ENCODE measurements at places on chromosomes 3 and 15. TPM values are rescaled to one million over a fixed set of nuclear protein-coding genes. Genes with fewer than 3 reads are reported as not detected.

DNA sequence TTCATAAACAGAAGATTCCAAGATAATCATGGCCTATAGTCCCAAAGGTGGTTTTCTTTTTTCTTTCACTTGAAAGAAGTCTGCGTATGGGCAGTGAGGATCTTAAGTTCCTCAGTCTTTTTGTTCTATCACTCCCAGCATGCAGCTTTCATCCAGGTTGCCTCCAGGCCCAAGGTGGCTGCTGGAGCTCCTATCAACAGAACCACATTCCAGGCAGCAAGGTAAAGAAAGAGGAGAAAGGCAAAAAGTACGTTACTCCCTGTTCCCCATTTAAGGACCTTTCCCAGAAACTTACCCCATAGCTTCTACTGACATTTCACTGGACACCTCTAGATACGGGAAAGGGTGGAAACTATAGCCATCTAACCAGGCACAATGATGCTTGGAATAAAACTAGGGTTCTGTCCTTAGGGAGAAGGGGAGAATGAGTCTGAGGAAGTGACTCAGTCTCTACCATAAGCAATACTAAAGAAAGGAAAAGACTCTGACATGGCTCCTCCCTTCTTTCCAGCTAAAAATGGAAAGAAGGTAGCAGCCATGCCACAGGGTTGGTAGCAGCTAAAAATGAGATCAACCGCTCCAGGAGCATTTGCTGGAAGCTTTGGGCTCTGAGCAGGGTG, 313.9 kb upstream of the NR2E3 start:
- DNase-seq = no peak

Gene LYSMD2
- 4.8 TPM for polyA plus RNA-seq

Gene SERINC4
- not detected for polyA plus RNA-seq

Gene ALAS1
- polyA plus RNA-seq = 53.4 TPM

DNA sequence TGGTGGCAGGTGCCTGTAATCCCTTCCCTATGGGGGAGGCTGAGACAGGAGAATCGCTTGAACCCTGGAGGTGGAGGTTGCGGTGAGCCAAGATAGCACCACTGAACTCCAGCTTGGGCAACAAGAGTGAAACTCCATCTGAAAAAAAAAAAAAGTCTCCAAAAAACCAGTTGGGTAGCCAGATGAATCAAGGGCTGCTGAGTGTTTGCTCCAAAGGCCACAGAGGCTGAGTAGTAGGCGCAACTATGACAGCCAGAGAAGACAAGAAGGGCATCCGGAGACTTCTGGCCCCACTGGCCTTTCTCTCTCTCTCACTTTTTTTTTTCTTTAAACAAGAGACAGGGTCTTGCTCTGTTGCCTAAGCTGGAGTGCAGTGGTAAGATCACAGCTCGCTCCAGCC, 131.8 kb downstream of the SMAD6 start:
- DNase-seq = no peak

- DNase-seq = no peak
These were observed 220.1 kb downstream of the P3H2 start for GRCh38 chr3:189900578-189900977.

DNA sequence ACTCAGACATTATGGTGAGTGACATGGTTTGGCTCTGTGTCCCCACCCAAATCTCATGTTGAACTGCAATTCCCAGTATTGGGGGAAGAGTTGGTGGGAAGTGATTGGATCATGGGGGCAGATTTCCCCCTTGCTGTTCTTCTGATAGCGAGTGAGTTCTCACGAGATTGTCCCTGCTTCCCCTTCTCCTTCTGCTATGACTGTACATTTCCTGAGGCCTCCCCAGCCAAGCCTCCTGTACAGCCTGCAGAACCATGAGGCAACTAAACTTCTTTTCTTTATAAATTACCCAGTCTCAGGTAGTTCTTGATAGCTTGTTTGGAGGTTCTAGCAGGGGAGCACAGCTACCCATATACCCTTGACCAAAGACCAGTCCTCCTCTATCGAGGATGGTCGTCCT, 45.9 kb downstream of the ADAM10 start:
- no peak for DNase-seq

GRCh38 chr3:70111411-70111810, 111.9 kb downstream of the SAMMSON start:
- no peak for DNase-seq

- no peak for DNase-seq
These were observed 13.1 kb downstream of the FLNB start for GRCh38 chr3:58021072-58021959.

GRCh38 chr15:82845686-82846085, 36.3 kb downstream of the WHAMM start:
- DNase-seq = no peak

- no peak for DNase-seq
These were observed 53.5 kb downstream of the TFDP2 start for GRCh38 chr3:142095841-142096240.

- DNase-seq = no peak
These were observed 21.4 kb downstream of the TPRA1 start for GRCh38 chr3:127569160-127569559.

- DNase-seq = no peak
These were observed 12.9 kb downstream of the REC114 start for GRCh38 chr15:73455876-73456275.

- no peak for DNase-seq
These were observed 567.3 kb downstream of the PDCD6IP start for GRCh38 chr3:34365771-34366170.

DNA sequence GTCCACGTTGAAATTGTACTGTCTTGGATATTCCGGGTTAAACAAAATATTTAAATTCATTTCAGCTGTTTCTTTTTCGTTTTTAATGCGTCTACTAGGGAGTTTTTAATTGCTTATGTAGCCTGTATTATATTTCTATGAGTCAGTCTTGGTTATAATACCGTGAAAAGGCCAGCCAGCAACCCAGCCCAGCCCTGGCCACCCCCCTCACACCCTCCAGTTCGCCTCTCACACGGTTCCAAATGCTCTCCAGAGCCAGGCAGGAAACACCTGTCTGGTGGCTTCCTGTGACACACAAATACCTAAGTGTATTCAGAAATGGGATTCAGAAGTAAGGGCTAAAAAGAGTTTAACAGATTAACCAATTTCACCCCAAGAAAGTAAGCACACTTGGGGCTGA, 4.4 kb downstream of the SH3BP5 start:
- no peak for DNase-seq

GRCh38 chr3:50572158-50572557, 2.8 kb downstream of the HEMK1 start:
- DNase-seq = peak; percentile 41

DNA sequence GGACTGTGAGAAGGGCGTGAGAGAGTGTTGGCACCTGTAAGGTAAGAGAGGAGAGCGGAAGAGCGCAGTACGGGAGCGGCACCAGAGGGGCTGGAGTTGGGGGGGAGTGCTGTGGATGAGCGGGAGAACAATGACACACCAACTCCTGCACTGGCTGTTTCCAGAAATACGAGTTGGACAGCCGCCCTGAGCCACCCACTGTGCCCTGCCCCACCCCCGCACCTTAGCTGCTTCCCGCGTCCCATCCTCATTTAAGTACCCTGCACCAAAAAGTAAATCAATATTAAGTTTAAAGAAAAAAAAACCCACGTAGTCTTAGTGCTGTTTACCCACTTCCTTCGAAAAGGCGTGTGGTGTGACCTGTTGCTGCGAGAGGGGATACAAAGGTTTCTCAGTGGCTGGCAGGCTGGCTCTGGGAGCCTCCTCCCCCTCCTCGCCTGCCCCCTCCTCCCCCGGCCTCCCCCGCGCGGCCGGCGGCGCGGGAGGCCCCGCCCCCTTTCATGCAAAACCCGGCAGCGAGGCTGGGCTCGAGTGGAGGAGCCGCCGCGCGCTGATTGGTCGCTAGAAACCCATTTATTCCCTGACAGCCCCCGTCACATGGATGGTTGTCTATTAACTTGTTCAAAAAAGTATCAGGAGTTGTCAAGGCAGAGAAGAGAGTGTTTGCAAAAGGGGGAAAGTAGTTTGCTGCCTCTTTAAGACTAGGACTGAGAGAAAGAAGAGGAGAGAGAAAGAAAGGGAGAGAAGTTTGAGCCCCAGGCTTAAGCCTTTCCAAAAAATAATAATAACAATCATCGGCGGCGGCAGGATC, at the start of gene SOX2:
Gene SOX2, plus strand, starts transcription at position 601 of the 811 bp plus-strand sequence. CDS start 436 bp downstream, outside the sequence.
- DNase-seq = peak; percentile 71

DNA sequence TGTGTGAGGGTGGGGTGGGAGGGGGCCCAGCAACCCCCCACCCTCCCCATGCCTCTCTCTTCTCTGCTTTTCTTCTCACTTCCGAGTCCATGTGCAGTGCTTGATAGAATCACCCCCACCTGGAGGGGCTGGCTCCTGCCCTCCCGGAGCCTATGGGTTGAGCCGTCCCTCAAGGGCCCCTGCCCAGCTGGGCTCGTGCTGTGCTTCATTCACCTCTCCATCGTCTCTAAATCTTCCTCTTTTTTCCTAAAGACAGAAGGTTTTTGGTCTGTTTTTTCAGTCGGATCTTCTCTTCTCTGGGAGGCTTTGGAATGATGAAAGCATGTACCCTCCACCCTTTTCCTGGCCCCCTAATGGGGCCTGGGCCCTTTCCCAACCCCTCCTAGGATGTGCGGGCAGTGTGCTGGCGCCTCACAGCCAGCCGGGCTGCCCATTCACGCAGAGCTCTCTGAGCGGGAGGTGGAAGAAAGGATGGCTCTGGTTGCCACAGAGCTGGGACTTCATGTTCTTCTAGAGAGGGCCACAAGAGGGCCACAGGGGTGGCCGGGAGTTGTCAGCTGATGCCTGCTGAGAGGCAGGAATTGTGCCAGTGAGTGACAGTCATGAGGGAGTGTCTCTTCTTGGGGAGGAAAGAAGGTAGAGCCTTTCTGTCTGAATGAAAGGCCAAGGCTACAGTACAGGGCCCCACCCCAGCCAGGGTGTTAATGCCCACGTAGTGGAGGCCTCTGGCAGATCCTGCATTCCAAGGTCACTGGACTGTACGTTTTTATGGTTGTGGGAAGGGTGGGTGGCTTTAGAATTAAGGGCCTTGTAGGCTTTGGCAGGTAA, 8.1 kb downstream of the FAM131A start:
- no peak for DNase-seq

Gene GRM7
- 3.2 TPM for polyA plus RNA-seq

DNA sequence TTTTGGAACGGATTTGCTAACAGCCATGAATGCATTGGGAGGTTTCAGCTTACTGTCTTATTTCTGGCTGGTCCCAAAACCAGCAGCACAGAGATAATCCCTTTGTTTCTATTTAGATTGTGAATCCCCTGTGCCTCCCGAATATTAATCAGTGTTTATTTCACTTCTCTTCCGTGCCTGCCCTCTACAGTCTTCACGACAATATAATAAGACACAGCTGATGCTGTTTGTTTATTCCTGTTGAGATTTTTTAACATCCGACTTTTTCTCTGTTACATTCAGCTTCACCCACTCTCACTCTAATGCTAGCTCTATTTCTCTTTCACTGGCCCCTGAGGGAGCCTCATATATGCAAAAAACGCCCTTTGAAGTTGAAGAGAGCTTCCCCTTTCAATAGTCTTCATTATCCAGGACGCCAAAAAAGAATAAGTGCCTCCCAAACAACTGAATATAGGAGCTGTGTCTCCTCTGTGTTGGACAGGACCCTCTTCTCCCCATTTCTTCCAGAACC, 995.3 kb downstream of the ROBO2 start:
- DNase-seq = no peak

GRCh38 chr3:55443346-55443745, 43.8 kb downstream of the WNT5A start:
- no peak for DNase-seq

DNA sequence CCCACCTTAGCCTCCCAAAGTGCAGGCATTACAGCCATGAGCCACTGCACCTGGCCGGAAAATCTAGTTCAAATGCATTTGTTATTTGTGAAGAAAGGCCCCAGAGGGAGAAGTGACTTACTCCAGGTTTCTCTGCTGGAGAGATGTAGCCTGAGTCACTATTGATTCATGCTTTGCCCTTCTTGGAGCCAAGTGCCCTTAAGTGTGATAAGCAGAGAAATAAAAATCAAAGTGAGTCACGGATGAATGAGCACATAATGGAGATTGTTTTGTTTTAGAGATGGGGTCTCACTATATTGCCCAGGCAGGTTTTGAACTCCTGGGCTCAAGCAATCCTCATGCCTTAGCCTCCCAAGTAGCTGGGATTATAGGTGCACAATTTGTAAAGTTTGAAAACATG, 33.1 kb downstream of the CDC25A start:
- DNase-seq = no peak

GRCh38 chr3:143314251-143315093, 194.9 kb downstream of the CHST2 start:
- no peak for DNase-seq

DNA sequence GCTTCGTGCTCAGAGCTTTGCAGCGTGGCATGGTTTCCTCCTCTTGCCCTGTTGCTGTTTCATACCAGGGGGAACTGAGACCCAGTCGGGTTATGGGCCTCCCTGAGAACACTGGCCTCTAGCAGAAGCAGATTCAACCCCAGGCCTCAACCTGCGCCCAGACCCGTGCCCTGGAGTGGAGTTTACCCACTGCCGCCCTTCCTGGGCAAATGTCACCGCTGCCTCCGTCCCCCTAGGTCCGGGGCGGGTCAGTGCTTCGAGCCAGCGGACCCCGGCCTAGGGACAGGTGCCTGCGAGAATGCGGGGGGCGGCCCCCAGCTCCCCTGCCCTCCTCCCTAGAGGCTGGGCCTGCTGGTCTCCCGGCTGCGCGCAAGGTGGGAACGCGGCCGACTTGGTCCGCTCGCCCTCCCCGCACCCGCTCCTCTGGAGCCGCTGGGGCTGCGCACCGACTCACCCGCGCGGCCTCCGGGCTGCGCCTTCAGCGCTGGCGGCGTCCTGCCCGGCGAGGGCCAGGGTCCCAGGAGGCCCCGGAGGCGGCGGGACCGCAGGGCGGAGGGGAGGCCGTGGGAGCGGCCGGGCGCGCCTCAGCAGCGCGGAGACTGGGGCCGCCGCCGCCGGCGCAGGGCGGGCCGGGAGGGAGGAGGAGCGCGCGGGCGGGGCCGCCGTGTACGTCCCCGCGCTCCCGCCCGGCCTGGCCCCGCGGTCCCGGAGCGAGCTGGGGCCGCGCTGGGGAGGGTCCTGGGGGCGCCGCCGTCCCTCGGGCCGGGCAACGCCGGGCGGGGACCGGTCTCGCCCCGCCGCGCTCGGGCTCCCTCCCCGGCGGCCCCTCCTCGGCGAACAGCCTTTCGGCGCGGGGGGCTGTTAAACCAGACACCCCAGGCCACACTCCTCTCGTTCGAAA, at the start of gene PIGZ:
Gene PIGZ, minus strand, starts transcription at position 601 of the 901 bp plus-strand sequence. CDS start 16,802 bp downstream, outside the sequence.
- DNase-seq = no peak

GRCh38 chr3:48446425-48447193, at the start of gene ATRIP:
Gene ATRIP (plus strand): TSS chr3:48446737. CDS start chr3:48446846, 109 bp downstream.
- DNase-seq = no peak

Gene TEX55
- not detected for polyA plus RNA-seq

DNA sequence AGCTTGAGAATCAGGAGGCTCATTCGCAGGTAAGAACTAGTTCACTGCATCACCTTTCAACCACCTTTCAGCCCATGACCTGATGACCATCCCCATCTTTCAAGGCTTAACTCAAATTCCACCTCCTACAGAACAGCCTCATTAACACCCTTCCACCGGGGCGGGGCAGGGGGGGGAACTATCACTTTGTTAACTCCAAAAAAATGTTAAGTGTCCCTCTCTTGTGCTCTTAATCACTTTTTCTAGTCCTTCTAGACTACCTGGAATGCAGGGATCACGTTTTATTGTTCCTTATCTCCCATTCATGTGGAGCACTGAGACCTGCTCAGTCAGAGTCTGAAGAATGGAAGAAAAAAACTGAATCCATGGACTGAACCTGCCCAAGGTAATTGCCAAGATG, 51.8 kb downstream of the ATP13A4 start:
- DNase-seq = no peak

Gene PSTPIP1
- polyA plus RNA-seq = 1.1 TPM

Measured in right renal pelvis (tissue), 4 donors.